ENCODE measurements at places on chromosomes 12 and 14.

- no peak for DNase-seq
Measured at GRCh38 chr12:131124487-131125280, 171.0 kb downstream of the ADGRD1 start.

DNA sequence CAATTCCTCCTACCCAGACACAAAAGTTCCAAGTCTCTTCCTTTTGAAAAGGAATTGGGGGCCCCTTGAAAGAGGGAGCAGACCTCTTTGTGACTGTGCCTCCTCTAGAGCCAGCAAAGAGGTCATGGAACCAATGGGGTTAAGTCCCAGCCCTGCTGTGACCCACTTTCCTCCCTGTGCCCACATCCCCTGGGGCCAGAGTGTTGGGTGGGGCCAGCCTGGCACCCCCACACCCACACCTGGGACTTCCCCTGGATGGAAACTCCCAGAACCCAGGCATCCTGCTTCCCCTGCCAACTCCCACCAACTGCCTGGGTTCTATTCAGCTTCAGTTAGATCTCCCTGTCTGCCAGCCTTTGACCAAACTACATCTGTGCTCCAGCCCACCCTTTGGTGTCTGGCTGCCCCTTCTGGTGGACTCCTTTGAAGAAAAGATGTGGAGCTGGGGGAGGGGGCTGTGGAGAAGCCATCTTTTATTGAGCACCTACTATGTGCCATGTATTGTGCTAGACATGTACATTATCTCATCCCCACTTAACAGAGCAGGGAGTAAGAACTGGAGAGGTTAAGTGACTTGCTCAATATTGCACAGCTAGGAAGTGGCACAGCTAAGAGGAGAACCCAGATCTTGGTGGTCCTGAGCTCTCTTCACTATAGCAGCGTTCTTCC lies 4.6 kb upstream of the RARG start:
- peak; percentile 60 for DNase-seq

DNA sequence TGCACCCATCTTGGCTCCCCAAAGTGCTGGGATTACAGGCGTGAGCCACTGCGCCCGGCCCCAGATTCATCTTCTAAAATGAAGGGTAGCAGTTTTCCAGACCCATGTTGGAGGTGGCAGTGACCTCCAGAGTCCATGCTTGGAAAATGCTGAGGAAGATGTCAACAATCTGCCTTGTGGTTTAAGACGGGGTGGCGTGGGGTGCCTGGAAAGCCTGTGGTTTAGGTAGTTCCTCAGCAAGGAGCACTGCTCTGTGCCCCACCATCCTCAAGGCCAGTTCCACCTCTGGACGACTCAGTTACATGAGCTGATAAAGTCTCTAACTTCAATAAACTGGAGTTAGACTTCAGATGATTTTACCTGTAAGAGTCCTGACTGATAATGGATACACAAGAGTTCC lies 48.6 kb downstream of the DRAM1 start:
- DNase-seq = no peak

GRCh38 chr14:68779761-68780323 lies 13.0 kb downstream of the ZFP36L1 start:
- DNase-seq = peak; percentile 58

DNA sequence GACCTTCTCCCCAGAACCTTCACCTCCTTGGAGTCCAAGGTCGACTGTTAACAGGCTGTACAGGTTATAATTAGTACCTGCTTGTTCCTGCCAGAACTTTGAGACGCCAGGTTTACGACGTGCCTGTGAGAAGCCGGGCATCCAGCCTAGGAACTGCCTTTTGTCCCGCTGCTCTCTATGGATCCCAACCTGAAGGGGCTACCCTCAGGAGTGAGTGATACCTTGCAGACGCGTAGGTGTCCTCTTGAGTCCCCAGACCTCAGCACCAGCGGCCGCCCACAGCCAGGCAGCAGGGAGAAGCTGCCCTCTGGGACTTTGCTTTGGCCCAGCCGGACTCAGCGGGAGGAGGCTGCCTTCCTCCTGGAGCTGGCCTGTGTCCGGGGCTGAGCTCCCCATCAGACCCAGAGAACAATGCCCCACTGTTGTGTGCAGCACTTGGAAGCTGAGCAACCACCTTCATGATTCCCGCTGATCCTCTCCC lies 16.2 kb downstream of the SYNE3 start:
- DNase-seq = no peak

- DNase-seq = no peak
Measured at GRCh38 chr12:78964521-78964920, 99.9 kb downstream of the SYT1 start.

DNA sequence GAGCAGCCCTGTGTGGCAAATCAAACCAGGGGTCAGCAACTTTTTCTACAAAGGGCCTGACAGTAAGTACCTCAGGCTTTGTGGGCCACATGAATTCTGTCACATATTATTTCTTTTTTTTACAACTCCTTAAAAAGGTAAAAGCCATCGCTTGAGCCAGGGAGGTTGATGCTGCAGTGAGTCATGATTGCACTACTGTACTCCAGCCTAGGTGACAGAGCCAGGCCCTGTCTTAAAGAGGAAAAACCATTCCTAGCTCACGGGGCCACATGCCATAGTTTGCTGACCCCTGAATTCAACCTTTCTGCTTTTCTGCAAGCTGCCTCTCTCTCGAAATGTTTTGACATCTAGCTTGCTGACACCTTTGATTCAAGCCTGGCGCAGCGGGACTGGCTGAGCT lies 55.1 kb upstream of the CORO1C start:
- DNase-seq = no peak

DNA sequence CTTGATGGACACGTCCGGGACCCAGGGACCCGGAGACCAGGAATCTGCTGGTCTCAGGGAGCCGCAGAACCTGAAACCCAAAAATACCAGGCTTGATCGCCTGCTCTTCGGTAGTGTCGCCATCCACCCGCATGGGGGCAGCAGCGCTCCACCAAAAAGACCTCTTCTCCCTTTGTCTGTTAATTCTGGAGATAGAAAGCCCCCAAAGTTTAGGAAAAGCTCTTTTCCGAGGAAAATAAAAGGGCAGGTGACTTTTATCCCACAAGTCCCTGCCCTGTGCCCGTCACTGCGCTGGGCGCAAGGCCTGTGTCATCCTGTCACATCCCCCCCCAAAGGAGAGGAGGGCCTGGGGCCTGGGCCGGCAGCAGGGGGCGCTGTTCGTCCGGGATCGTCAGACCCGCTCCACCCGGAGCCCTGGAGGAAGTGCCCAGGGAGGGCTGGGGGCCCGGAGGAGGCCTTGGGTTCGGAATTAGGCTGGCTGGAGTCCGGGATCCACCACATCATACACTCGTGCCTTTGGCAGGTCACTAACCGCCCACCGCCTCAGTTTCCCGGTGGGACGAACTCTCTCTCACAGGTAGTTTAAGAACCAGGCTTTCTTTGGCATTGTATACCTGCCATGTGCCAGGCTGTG lies 31.9 kb downstream of the DAD1 start:
- peak; percentile 84 for DNase-seq

GRCh38 chr14:100140452-100141078 lies 18.9 kb downstream of the DEGS2 start:
- DNase-seq = no peak

DNA sequence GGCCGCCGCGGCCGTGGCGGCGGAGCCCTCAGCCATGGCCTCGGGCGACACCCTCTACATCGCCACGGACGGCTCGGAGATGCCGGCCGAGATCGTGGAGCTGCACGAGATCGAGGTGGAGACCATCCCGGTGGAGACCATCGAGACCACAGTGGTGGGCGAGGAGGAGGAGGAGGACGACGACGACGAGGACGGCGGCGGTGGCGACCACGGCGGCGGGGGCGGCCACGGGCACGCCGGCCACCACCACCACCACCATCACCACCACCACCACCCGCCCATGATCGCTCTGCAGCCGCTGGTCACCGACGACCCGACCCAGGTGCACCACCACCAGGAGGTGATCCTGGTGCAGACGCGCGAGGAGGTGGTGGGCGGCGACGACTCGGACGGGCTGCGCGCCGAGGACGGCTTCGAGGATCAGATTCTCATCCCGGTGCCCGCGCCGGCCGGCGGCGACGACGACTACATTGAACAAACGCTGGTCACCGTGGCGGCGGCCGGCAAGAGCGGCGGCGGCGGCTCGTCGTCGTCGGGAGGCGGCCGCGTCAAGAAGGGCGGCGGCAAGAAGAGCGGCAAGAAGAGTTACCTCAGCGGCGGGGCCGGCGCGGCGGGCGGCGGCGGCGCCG lies 381 bp downstream of the YY1 start:
- DNase-seq = no peak

- DNase-seq = no peak
Measured at GRCh38 chr12:50338920-50339645, 55.8 kb upstream of the LIMA1 start.

DNA sequence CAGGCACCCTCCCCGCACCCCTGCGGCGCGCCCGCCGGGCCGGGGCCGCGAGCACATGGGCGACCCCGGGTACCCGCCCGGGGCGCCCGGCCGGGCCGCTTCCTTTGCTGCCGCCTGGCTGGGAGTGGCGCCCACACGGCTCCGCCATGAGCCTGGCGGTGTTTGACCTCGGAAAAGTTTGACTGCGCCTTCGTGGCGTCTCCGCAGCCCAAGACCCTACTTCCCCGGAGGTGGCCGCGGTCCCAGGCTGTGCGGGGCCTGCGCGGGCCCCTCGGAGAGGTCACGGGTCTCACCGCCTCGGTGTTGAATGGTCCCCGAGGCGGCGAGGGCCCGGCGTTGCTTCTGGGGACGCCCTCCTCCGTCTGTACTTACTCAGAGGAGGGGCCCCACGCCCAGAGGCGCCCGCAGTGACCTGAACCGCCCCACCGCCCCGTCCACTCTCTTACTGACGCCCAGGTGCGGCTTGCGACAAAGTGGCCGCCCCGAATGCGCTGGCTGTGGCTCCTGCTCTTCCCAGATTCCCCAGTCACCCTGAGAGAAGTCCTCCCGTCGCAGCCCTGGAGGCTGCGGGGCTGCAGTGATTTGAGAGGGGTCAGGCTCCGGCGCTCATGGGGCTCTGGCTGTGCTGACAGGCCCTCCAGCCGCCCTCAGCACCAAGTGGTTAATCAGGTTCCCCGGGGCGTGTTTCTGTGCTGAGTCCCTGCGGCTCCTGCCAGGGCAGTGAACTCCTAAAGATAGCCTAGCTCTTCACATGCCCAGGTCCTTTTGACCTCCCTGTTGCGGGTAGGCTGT lies 5.8 kb downstream of the KMT5A start:
- no peak for DNase-seq

DNA sequence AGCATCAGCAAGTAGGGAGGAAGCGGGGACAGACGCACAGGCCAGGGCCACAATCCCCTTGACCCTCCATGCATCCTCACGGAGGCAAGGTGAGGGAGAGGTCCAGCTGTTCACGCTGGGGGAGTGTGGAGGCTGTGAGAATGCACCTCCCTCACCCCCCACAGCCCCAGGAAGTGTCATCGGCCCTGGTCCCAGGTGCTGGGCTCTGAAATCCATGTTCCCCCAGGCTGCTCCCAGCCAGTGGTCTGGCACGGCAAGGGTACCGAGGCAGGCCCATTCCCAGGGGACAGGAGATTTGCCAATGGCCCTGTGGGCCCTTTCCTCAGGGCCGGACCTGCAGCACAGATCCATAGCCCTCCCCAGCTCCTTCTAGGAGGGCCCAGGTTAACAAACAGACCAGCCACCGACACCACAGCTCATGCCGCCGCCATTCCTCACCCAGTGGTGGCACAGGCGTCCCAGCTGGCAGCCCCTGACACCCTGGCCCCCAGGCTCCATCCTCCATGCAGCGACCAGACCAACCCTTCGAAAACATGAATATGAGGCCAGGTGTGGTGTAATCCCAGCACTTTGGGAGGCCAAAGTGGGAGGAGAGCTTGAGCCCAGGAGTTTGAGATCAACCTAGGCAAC lies 21.9 kb upstream of the EIF5 start:
- DNase-seq = no peak

DNA sequence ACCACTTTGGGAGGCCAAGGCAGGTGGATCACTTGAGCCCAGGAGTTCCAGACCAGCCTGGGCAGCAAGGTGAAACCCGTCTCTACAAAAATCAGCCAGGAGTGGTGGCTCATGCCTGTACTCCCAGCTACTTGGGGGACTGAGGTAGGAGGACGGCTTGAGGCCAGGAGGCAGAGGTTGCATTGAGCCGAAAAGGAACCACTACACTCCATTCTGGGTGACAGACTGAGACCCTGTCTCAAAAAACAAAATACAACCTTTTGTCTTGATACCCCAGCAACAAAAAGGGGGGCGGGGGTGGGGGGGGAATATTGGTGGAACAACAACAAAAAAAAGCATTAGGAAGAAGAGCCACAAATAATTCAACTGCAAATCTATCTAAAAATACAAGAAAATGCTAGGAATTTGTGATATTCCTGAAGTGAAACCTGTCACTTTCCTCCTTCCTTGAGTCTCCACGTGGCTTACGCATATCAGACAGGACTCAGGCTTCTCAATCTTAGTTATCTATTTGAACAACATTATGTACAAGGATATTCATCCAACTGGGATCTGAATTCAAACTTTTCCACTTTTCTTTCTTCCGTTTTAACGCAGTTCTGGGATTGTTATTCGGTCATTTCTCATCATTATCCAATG lies 1.3 kb downstream of the R3HDM2 start:
- no peak for DNase-seq

GRCh38 chr14:20712904-20713303 lies 24.3 kb downstream of the ANG start:
- no peak for DNase-seq

- no peak for DNase-seq
Measured at GRCh38 chr14:74733221-74733620, 20.3 kb downstream of the FCF1 start.

GRCh38 chr12:116880213-116880816 lies 926 bp downstream of the HRK start:
- no peak for DNase-seq

DNA sequence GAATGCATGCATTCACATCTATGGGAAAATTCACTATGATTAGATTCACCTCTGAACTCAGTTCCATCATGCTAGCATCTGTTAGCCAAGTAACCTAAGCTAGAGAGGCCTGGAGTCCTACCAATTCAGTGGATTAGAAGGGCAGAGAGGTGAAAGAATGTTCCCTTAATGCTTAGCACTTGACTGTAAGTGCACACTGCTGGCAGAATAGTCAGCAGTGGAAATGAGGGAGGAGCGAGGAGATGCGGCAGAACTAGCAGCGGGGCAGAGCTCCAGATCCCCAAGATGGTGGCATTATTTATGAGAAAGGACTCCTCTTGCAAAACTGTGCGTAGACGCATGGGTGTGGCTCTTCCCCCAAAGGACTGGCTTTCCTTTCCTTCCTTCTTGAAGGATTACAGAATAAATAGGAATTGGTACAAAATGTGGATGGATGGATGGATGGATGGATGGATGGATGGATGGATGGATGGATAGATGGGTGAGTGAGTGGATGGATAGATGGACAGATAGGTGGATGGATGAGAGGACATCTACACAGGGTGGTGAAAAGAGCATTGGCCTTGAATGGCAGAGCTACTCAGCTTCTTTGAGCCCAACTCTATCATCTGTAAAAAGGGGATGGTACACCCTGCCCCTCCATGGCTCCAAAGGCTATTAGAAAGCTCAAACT lies 227.2 kb downstream of the CHST11 start:
- no peak for DNase-seq

GRCh38 chr12:74105434-74105833 lies 432.2 kb upstream of the ATXN7L3B start:
- no peak for DNase-seq

Measured in CD4-positive, alpha-beta T cell treated with Interferon gamma for 1 hour (primary cell).